GM23248 (cell line): ENCODE measurements at places on chromosomes 5 and 9. TPM values are rescaled to one million over a fixed set of nuclear protein-coding genes. Genes with fewer than 3 reads are reported as not detected.
A peak's percentile ranks its signal among the peaks of the same experiment; 100 is the strongest.

- peak; percentile 16 for DNase-seq
- no peaks in the 10 kb centered on the region for H3K36me3 ChIP-seq
- H3K27ac ChIP-seq: no peak overlapping the region
- H3K27me3 ChIP-seq: no peaks in the 10 kb centered on the region
These were observed 6.8 kb upstream of the APBA1 start for GRCh38 chr9:69678843-69679538.

GDA gene
- total RNA-seq: not detected in 2 replicates

- no peaks in the 10 kb centered on the region for H3K4me1 ChIP-seq
- no peak overlapping the region for H3K4me3 ChIP-seq
- peaks cover 50% of the 10 kb centered on the region for H3K27me3 ChIP-seq
- no peak for DNase-seq
- H3K27ac ChIP-seq: no peak overlapping the region
These were observed 115.4 kb downstream of the EGFLAM start for GRCh38 chr5:38373743-38374142.

DNA sequence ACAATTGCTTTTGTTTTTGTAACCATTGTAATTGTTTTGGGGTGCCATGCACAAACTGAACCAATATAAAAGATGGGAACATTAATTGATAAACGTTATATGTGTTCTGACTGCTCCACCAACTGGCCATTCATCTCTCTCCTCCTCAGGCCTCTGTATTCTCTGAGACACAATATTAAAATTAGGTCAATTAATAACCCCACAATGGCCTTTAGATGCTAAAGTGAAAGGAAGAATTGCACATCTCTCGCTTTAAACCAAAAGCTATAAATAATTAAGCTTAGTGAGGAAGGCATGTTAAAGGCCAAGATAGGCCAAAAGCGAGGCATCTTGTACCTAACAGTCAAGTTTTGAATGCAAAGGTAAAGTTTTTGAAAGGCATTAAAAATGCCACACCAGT is 448.4 kb upstream of the ITGA1 start:
- no peak overlapping the region for H3K27ac ChIP-seq
- DNase-seq: no peak
- no peaks in the 10 kb centered on the region for H3K36me3 ChIP-seq

DNA sequence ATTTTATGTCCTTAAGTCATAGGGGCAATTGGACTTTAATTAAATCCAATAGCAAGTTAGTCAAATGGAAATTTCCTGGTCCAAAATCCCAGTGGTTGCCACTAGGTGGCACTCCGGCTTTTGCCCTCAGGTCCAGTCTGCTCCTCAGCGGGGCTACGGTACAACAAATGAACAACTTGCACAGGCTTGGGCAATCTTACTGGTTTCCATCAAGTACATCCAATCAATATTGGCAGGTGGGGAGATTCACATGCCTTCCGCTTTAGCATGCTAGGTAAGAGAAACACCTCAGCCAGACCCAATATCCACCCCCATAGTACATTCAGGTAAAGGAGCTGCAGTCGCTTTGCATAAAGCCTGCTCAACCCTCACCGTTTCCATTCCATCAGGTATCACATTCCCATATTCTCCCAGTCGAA is 6.3 kb upstream of the MXD3 start:
- no peaks in the 10 kb centered on the region for H3K36me3 ChIP-seq
- H3K27ac ChIP-seq: no peak overlapping the region
- H3K4me3 ChIP-seq: no peak overlapping the region
- H3K27me3 ChIP-seq: no peaks in the 10 kb centered on the region

GRCh38 chr9:113650207-113651131 is 186.9 kb downstream of the RGS3 start:
- DNase-seq: peak; percentile 74
- no peaks in the 10 kb centered on the region for H3K36me3 ChIP-seq
- no peak overlapping the region for H3K27ac ChIP-seq
- peaks cover 13% of the 10 kb centered on the region for H3K4me1 ChIP-seq

PCDHGC5 gene
- total RNA-seq: 2.2 and 3.2 TPM in 2 replicates

GRCh38 chr5:40277161-40277906 is 402.4 kb upstream of the PTGER4 start:
- H3K36me3 ChIP-seq: no peaks in the 10 kb centered on the region
- no peak for DNase-seq
- H3K4me3 ChIP-seq: no peak overlapping the region
- H3K27ac ChIP-seq: no peak overlapping the region

GRCh38 chr5:90830058-90830457 is 271.5 kb downstream of the ADGRV1 start:
- no peak overlapping the region for H3K4me3 ChIP-seq
- no peak overlapping the region for H3K27ac ChIP-seq
- no peaks in the 10 kb centered on the region for H3K27me3 ChIP-seq
- no peaks in the 10 kb centered on the region for H3K4me1 ChIP-seq
- no peaks in the 10 kb centered on the region for H3K36me3 ChIP-seq
- no peak for DNase-seq

GRCh38 chr5:168023191-168023590 is 268.3 kb upstream of the WWC1 start:
- peak; percentile 67 for DNase-seq
- no peak overlapping the region for H3K27ac ChIP-seq
- H3K4me1 ChIP-seq: peaks cover 10% of the 10 kb centered on the region; the same call in 1 of the 2 replicates
- no peak overlapping the region for H3K4me3 ChIP-seq

GRCh38 chr5:53766673-53767072 is 206.2 kb downstream of the NDUFS4 start:
- no peaks in the 10 kb centered on the region for H3K36me3 ChIP-seq
- DNase-seq: no peak
- H3K4me3 ChIP-seq: no peak overlapping the region

ECSCR gene
- total RNA-seq: not detected in 2 replicates

DNA sequence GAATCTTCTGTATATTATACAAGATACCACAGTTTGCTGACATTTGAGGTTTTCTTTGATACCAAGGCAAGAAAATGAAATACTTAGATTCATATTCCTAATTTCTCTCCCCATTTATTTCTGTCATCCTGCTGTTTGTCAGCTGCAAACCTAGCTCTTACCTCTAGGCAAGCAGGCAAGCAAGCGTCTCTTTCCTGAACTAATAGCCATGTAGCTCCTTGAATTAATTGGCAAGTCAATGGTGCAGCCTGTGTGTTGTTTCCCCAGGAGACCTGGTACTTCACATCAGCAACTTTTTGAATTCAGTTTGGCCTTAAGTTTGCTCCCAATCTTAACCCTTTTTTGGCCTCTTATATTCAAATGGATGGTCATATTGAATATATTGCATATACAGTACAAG is 573.6 kb upstream of the ARRDC3 start:
- no peaks in the 10 kb centered on the region for H3K4me1 ChIP-seq
- no peaks in the 10 kb centered on the region for H3K27me3 ChIP-seq
- no peaks in the 10 kb centered on the region for H3K36me3 ChIP-seq

GRCh38 chr5:1558944-1559343 is 35.2 kb upstream of the LPCAT1 start:
- no peak overlapping the region for H3K4me3 ChIP-seq
- no peaks in the 10 kb centered on the region for H3K36me3 ChIP-seq
- H3K27me3 ChIP-seq: peaks cover 10% of the 10 kb centered on the region; the same call in 1 of the 2 replicates

GRCh38 chr5:104267320-104268015 is 704.9 kb upstream of the NUDT12 start:
- H3K4me1 ChIP-seq: no peaks in the 10 kb centered on the region
- no peaks in the 10 kb centered on the region for H3K27me3 ChIP-seq
- H3K27ac ChIP-seq: no peak overlapping the region
- H3K4me3 ChIP-seq: no peak overlapping the region

DNA sequence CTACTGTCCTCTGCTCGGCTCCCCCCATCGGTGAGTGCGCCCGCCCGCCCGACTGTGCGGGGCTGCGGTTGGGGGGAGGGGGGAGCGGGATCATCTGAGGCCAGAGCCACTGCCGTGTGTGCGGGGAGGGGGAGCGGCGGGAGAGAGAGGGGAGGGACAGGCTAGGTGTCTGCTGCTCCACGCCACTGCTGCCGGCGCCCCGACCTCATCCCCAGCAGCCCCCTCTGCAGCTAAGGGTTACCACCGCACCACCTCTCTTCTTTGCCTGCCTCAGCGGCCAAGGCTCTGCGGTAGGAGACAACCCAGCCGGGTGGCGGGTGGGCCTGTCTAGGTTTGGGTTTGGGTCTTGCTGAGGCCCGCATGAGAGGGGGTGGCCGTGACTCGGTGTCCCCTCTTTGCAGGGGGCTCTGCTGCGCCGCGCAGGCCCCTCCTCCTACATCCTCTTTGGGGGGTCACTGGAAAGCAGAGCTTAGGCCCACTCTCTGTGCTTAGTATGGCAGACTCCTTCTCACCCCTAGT is 670 bp upstream of the PURA start:
- DNase-seq: peak; percentile 39
- peak overlapping the region; percentile 78 for H3K4me3 ChIP-seq
- peak overlapping the region; percentile 69 for H3K27ac ChIP-seq
- H3K4me1 ChIP-seq: peaks cover 47% of the 10 kb centered on the region
- H3K27me3 ChIP-seq: no peaks in the 10 kb centered on the region

DNA sequence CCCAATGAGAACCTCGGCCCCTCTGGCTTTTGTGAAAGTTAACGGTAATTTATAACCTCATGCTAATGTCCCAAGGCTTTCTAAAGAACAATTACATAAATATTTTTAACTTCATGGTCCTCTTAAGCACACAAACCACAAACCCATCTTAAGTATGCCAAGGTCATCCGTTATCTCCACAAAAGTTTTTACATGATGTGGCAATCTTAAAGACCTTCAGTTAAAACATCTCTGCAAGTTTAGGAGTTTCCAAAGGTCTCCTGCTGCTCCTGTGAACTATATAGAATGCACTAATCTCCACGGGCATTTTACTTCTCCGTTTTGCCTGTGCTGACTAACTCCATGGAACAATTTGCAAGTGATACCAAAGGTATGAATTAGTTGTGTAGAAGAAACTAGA is 228.2 kb downstream of the TLE1 start:
- DNase-seq: no peak
- H3K4me1 ChIP-seq: peaks cover 8% of the 10 kb centered on the region
- no peak overlapping the region for H3K27ac ChIP-seq
- no peak overlapping the region for H3K4me3 ChIP-seq
- no peaks in the 10 kb centered on the region for H3K36me3 ChIP-seq

DNA sequence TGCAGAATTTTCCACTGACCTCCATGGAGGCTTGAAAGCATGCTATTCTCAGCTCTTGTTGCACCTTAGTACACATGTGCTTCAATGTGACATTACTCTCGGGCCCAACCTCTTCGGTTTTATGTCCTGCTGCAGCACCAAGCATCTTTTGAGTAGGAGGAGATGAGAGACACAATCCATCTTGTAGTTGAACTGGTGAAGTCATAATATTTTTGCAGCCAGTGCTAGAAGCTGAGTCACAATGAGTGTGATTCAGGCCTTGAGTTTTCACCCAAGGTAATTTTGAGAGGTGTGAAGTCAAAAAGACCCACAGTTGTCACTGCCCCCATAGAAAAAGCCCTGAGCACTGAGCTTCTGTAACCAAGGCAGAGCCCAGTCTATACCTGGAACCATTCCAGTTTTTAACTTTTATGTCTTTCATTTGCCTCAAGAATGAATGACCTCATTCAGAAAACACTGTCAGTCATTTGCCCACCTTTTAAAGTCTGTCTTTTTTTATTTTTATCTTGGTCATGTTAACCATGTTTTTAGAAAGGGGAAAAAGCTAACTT is 117.7 kb downstream of the ZNF462 start:
- no peak overlapping the region for H3K27ac ChIP-seq

RASGRF2 gene
- not detected in 2 replicates for total RNA-seq

DNA sequence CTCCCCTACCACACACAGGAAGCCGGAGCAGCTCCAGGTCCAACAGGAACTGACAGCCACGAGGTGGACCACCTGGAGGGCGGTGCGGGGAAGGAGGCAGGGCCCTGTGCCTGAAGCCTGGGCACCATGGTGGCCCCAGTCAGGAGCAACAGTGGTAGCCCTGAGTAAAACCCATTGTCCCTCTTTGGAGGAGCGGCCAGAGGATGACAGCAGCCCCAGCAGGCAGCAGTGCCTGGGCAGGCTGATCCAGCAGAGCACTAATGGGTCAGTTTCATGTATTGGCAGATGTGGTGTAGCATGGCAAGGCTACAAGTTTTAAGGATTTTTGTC is 47.7 kb upstream of the GARNL3 start:
- peaks cover 6% of the 10 kb centered on the region; the same call in 1 of the 2 replicates for H3K4me1 ChIP-seq
- H3K27ac ChIP-seq: no peak overlapping the region
- H3K36me3 ChIP-seq: no peaks in the 10 kb centered on the region
- no peak for DNase-seq
- no peak overlapping the region for H3K4me3 ChIP-seq
- peaks cover 11% of the 10 kb centered on the region; the same call in 1 of the 2 replicates for H3K27me3 ChIP-seq

GRCh38 chr5:59040024-59040803 is 457.3 kb downstream of the RAB3C start:
- DNase-seq: peak; percentile 51
- no peaks in the 10 kb centered on the region for H3K36me3 ChIP-seq
- no peaks in the 10 kb centered on the region for H3K27me3 ChIP-seq
- no peak overlapping the region; the same call in 1 of the 2 replicates for H3K27ac ChIP-seq

- peaks cover 74% of the 10 kb centered on the region for H3K4me1 ChIP-seq
- peak; percentile 97 for DNase-seq
- H3K36me3 ChIP-seq: peaks cover 58% of the 10 kb centered on the region
- H3K27ac ChIP-seq: peak overlapping the region; percentile 91
These were observed 175.1 kb upstream of the OTULINL start for GRCh38 chr5:14406554-14406849.

- no peaks in the 10 kb centered on the region for H3K27me3 ChIP-seq
- H3K27ac ChIP-seq: peak overlapping the region; percentile 61
- H3K4me3 ChIP-seq: no peak overlapping the region
These were observed 40.2 kb upstream of the ROPN1L start for GRCh38 chr5:10401498-10401897.

DNA sequence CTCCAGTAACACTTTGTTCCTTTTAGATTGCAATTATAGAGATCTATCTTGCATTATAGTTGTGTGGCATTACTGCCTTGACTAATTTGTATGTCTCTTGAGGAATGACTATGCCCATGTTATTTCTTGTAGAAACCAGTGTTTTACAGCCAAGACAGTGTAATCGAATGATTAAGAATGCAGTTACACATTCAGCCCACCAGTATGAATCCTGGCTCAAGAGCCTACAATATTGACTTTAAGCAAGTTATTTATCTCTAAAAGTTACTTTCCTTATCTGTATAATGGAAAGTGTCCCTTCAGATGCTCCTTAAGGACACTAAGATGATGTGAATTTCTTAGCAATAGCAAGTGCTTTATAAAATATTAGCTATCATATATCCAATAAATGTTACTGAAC is 9.7 kb upstream of the SNX24 start:
- DNase-seq: peak; percentile 34
- no peaks in the 10 kb centered on the region for H3K4me1 ChIP-seq
- H3K36me3 ChIP-seq: no peaks in the 10 kb centered on the region
- no peak overlapping the region for H3K4me3 ChIP-seq
- no peak overlapping the region for H3K27ac ChIP-seq
